ENCODE measurements at places on chromosomes 7 and 10. TPM values are rescaled to one million over a fixed set of nuclear protein-coding genes. Genes with fewer than 3 reads are reported as not detected.

Gene PPP1R3A
- total RNA-seq: not detected

Gene TMEM176B
- total RNA-seq: 4.8 TPM

Gene CLRN3
- total RNA-seq: not detected

Gene UCN3
- not detected for total RNA-seq

Gene TRIM56
- 64.6 TPM for total RNA-seq

Gene PURB
- 4.6 TPM for total RNA-seq

Gene EPO
- not detected for total RNA-seq

Gene MBL2
- not detected for total RNA-seq

Gene FEZF1
- total RNA-seq: not detected

Gene SFRP4
- total RNA-seq: 65.8 TPM

Gene ZMYND11
- 62.7 TPM for total RNA-seq

Gene PARD3
- 41.4 TPM for total RNA-seq

Gene CYP3A7
- not detected for total RNA-seq

Gene SLC26A3
- not detected for total RNA-seq
